ENCODE measurements at places on chromosomes 5 and 9. TPM values are rescaled to one million over a fixed set of nuclear protein-coding genes. Genes with fewer than 3 reads are reported as not detected.

Gene IDNK
- total RNA-seq = 5.6 TPM

Gene CCNO
- total RNA-seq = 2.3 TPM

GRCh38 chr9:21730899-21731298, 71.5 kb upstream of the MTAP start:
- no peak overlapping the region for H3K4me3 ChIP-seq
- H3K27ac ChIP-seq = no peak overlapping the region
- no peak for DNase-seq
- no peaks in the 10 kb centered on the region for H3K36me3 ChIP-seq
- H3K27me3 ChIP-seq = no peaks in the 10 kb centered on the region
- no peaks in the 10 kb centered on the region for H3K4me1 ChIP-seq

DNA sequence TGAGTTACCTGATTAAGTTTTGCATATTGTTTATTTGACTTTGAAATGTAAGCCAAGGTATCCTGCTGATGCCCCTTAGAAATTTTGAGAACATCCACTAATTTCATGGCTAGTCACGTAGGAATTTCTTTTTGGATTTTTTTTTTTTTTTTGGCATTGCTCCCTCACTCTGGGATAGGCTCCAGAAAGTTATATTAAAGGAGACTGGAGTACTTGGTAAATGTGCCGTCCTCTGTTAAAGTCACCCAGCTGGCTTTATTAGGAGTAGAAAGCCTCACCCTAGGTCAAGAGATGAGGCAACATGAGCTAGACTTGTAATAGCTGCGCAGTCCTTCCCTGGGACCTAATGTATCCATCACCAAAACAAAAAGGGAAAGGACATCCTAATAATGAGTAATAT, 3.1 kb downstream of the KCTD16 start:
- no peak overlapping the region for H3K4me3 ChIP-seq
- no peaks in the 10 kb centered on the region for H3K36me3 ChIP-seq
- H3K27ac ChIP-seq = no peak overlapping the region
- no peaks in the 10 kb centered on the region for H3K4me1 ChIP-seq
- DNase-seq = no peak

- H3K36me3 ChIP-seq = no peaks in the 10 kb centered on the region
- no peak overlapping the region for H3K4me3 ChIP-seq
- no peaks in the 10 kb centered on the region for H3K27me3 ChIP-seq
- no peak for DNase-seq
- no peaks in the 10 kb centered on the region for H3K4me1 ChIP-seq
- H3K27ac ChIP-seq = peak overlapping the region; percentile 43
These were observed 384.0 kb downstream of the NR2F1-AS1 start for GRCh38 chr5:93196986-93197385.

Gene KIF4B
- total RNA-seq = 0.20 TPM

- H3K27ac ChIP-seq = no peak overlapping the region
- H3K27me3 ChIP-seq = no peaks in the 10 kb centered on the region
- no peak overlapping the region for H3K4me3 ChIP-seq
- DNase-seq = no peak
- peaks cover 36% of the 10 kb centered on the region for H3K4me1 ChIP-seq
- peaks cover 2% of the 10 kb centered on the region for H3K36me3 ChIP-seq
These were observed 9.2 kb downstream of the GALNT10 start for GRCh38 chr5:154199671-154200220.

- DNase-seq = no peak
- H3K4me3 ChIP-seq = no peak overlapping the region
- H3K36me3 ChIP-seq = no peaks in the 10 kb centered on the region
- H3K27me3 ChIP-seq = peaks cover 16% of the 10 kb centered on the region
- no peak overlapping the region for H3K27ac ChIP-seq
- H3K4me1 ChIP-seq = peaks cover 17% of the 10 kb centered on the region
These were observed 859 bp upstream of the GRIA1 start for GRCh38 chr5:153489611-153490010.

Gene MED10
- 17.5 TPM for total RNA-seq

DNA sequence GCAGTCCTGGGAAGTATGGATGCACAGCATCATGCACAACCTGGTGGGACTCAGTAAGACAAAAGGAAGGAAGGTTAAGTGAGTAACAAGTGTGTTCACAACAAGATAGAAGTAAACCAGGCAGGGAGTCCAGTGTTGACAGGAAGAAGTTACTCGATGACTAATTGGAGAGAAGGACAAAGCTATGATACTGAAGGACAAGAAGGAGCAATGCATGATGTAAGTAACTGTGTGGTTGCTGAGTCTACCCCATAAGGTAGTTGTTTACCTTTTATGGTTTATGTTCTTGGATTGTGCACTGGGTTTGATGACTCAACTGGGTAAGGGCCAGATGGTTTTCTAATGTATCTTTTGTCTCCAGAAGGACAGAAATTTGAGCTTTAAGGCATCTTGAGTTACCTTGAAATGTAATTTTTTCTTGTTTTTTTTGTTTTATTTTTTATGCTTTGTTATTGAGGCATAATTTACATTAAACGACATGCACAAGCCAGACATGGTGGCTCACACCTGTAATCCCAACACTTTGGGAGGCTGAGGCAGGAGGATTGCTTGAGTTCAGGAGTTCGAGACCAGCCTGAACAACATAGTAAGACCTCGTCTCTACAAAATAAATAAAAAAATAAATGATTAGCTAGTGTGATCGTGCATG, 89.2 kb upstream of the CAST start:
- no peak for DNase-seq
- no peaks in the 10 kb centered on the region for H3K4me1 ChIP-seq
- no peak overlapping the region for H3K4me3 ChIP-seq
- H3K36me3 ChIP-seq = no peaks in the 10 kb centered on the region
- no peak overlapping the region for H3K27ac ChIP-seq

DNA sequence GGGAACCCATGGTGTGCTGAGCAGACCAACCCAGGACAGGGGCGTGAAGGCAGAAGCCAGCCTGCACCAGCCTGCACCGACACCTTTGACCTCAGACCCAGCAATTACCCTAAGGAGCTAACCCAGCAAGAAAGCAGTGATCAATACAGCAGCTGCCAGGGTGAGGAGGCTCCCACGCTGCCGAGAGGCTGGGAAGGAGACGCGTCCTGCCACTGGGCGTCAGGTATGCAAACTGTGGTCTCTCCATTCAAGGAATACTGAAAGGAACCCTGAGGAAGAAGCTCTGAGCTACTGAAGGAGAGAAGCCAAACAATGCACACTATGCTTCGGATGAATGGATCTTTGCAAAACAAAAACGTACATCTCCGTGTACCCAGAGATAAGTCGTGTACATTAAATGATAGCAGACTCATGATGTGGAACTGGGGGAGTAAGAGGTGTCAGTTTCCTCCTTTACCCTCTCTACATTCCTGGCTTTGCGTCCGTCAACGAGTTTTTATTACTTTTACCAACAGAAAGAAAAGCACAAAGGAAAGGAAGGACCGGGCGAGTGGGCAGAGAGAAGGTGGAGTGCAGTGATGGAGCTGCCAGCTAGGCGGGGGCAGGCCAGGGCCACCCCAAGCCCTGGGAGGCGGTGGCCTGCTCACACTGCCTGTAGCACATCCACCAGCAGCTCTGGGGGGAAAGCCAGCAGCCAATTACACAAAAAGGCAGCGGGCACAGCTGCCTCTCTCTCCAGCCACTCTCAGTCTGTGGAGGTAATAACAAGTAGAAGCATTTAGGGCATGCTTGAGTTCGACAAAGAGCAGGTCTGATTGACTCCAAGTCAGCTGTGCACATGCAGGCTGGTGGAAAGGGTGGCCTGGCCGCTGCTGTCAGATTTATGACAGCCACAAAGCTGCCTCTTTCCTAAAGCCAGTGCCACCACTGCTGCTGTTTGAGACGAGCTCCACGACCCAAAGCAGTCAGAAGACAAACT, 29.3 kb downstream of the RASGEF1C start:
- H3K36me3 ChIP-seq = peaks cover 3% of the 10 kb centered on the region
- no peak overlapping the region for H3K4me3 ChIP-seq
- peak; percentile 39 for DNase-seq
- H3K27ac ChIP-seq = peak overlapping the region; percentile 33
- H3K4me1 ChIP-seq = peaks cover 56% of the 10 kb centered on the region
- H3K27me3 ChIP-seq = no peaks in the 10 kb centered on the region
